ENCODE measurements at places on chromosomes 2 and 18.

DNA sequence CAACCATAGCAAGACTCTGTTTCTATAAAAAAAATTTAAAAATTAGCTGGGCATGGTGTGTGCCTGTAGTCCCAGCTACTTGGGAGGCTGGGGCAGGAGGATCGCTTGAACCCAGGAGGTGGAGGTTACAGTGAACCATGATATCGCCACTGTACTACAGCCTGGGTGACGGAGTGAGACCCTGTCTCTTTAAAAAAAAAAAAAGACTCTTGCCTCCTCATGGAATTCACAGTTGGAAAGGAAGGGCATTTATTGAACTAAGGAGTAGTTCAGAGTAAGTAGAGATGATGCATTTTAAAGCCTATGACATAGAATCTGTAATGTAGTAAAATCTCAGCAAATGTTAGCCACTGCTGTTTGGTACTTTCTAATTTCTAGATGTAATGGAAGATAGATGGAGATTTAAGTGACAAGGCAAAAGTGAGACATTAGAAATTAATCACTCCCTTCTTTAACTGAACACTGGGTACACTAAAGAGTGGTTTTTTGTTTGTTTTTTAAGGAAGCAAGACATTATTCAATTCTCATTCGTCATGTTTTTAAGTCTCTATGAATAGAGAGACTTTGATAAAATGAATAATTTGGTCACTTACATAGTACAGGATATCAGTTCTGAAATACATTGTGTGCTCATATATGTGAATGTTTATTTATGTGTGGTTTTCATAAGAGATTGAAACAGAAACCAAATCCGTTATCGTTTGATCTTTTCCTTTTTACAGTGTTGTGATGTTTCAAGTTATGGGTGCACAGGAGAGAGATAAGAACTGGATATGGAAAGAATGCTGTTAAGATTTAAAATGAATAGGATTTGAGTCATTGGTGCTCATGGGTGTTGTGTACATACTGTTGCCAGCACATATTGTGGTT, 186.1 kb upstream of the STON1 start:
- no peak for DNase-seq

GRCh38 chr2:223222397-223222796, 170.4 kb downstream of the KCNE4 start:
- DNase-seq = no peak

GRCh38 chr2:55114082-55114481, 63.8 kb upstream of the RTN4 start:
- DNase-seq = no peak

DNA sequence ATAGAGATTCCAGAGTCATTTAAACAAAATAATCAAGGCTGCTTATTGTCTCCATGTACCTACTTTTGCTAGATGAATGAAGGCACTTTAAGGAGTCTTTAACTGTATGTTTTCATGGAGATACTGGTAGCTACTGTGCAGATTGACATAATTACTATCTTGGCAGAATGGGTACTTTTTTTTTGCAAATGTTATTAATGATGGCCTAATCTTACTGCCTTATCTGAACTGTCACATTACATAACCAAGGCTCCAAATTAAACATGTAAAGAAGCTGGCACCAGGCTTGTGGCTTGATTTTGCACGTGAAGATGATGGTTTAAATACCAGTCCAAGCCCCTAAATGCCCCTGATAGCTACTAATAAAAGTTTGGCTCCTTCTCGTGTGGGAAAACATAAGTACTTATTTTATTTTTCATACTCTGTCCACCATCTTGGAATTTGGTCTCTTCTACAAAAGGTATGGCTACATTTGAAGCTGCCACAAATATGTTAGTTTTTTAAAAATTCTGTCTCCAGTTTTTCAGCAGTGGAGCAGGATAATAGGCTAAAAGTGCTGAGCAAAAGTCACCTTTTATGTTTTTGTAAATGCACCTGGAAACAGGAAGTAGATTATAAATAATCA, 4.1 kb downstream of the TRIB2 start:
- DNase-seq = no peak

DNA sequence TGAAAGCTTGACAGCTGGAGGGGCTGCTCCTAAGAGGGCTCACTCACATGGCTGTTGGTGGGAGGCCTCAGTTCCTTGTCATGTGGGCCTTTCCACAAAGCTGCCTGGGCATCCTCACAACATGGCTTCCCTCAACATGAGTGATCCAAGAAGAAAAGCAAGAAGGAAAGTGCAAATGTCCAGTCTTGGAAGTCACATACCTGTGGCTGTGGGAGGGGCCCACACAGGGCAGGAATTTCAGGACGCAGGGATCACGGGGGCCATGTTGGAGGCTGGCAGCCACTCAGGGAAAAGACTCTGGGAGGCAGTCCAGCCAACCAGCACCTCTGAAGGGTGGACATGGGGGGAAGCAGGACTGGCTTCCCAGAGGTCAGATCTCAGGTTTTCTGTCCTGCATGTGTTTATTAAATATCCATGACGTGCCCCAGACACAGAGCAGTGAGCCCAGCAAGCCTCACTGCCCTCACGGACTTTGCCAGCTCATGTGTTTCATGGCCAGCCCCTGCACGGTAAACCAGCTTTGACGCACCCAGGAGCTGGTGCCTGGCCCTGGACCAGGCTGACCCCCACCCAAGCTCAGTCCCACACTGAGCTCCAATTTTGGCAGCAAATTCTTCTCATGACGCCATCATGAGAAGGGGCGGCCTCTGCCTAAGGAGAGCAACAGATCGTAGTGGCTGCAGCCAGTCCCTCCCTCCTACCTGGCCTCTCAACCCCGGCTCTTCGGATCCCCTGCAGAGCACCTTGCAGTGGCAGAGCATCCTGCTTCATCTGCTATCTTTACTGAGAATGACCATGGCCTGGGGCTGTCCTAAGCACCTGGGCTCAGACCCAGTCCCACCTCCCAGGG, 34.7 kb upstream of the GPR17 start:
- DNase-seq = no peak

- DNase-seq = no peak
These were observed 157.4 kb downstream of the GLI2 start for GRCh38 chr2:120892967-120893667.

DNA sequence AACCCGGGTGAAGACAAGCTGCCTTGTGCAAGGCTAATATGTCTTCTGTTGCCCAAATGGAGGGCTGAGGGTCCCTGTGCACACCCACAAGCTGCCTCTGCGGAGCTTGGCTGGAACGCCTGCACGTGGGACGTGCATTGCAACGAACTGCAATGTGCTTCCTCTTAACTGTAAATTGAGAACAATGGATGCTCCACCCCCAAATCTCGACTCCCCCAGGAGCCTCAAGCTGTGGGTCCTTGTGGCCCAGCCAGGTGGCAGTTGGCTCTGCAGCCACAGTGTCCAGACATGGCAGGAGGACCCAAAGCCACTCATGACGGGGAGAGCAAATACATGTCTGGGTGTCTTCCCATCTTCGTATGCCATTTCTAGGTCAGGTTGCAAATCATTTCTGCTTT, 90.1 kb downstream of the TWIST2 start:
- DNase-seq = no peak

GRCh38 chr2:30146337-30147195, at the start of gene YPEL5:
Gene YPEL5, plus strand, starts transcription at chr2:30147007. Its CDS starts 9,645 bp downstream, at chr2:30156652.
- peak; percentile 97 for DNase-seq

GRCh38 chr2:178072383-178073301, at the start of gene PDE11A:
Gene PDE11A, minus strand, starts transcription at chr2:178072777. Its CDS starts 340 bp downstream, at chr2:178072437.
- DNase-seq = peak; percentile 76

- no peak for DNase-seq
These were observed 57.5 kb downstream of the KDM3A start for GRCh38 chr2:86498468-86499260.
